ENCODE measurements at places on chromosomes 5 and 9. TPM values are rescaled to one million over a fixed set of nuclear protein-coding genes. Genes with fewer than 3 reads are reported as not detected.
A peak's percentile ranks its signal among the peaks of the same experiment; 100 is the strongest.

DNA sequence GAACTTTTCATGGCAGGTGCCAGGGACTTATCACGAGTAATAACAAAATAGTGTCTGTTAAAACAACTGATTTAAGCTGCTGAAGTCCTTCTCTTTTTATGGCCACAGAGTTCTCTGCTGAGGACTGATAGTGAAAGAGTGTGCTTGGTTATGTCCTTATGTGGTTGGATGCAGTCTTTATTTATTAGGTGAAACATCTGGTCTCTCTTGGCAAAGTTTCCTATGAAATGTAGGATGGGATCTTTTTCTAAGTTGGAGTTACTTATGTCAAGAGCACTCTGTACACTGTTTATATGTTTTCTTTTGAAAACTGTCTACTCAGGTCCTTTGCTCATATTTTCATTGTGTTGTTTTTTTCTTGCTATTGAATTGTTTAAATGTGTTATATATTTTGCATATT is 1816.1 kb upstream of the C9orf72 start:
- H3K27me3 ChIP-seq, result no peaks in the 10 kb centered on the region
- no peak overlapping the region for H3K4me3 ChIP-seq
- DNase-seq, result no peak

The SLC12A7 gene
- total RNA-seq, result 28.6 TPM

The ATP6V1G1 gene
- 181 TPM for total RNA-seq

- H3K4me3 ChIP-seq, result no peak overlapping the region
- no peaks in the 10 kb centered on the region for H3K27me3 ChIP-seq
- H3K36me3 ChIP-seq, result no peaks in the 10 kb centered on the region
- peaks cover 21% of the 10 kb centered on the region for H3K4me1 ChIP-seq
- H3K27ac ChIP-seq, result no peak overlapping the region
- no peak for DNase-seq
These were observed 254.5 kb downstream of the ARRDC3 start for GRCh38 chr5:91128604-91129003.

- H3K4me1 ChIP-seq, result no peaks in the 10 kb centered on the region
- no peaks in the 10 kb centered on the region for H3K27me3 ChIP-seq
- H3K4me3 ChIP-seq, result no peak overlapping the region
- DNase-seq, result peak; percentile 16
These were observed 195.0 kb downstream of the PBX3 start for GRCh38 chr9:125942125-125942524.

The BNC2 gene
- total RNA-seq, result 38.0 TPM

- H3K27ac ChIP-seq, result no peak overlapping the region
- H3K36me3 ChIP-seq, result no peaks in the 10 kb centered on the region
- DNase-seq, result no peak
- H3K27me3 ChIP-seq, result no peaks in the 10 kb centered on the region
- H3K4me3 ChIP-seq, result no peak overlapping the region
These were observed 87.5 kb upstream of the SSBP2 start for GRCh38 chr5:81838307-81838906.

- no peaks in the 10 kb centered on the region for H3K4me1 ChIP-seq
- H3K36me3 ChIP-seq, result no peaks in the 10 kb centered on the region
- DNase-seq, result no peak
These were observed 255.9 kb downstream of the FSTL4 start for GRCh38 chr5:133356396-133356983.

DNA sequence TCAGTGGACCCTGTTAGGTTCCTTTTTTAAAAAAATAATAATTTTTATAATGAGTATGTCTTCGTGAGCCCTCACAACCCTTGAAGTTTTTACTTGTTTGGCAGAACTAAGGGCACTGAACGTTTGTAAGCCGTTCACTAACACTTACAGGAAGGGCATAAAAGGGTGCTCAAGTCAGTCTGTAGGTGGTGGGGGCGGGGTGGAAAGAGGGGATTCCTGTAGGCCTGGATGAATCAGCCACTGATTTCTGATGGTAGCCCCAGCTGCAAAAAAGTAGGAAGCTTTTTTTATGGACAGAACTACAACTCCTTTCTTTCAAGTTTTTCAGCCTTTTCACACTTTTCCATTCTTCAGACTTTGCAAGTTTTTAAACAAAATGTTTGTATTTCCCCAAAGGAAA is 35.8 kb downstream of the PIK3R1 start:
- peaks cover 10% of the 10 kb centered on the region for H3K4me1 ChIP-seq
- DNase-seq, result peak; percentile 40
- H3K27ac ChIP-seq, result no peak overlapping the region
- H3K36me3 ChIP-seq, result no peaks in the 10 kb centered on the region
- no peak overlapping the region for H3K4me3 ChIP-seq

The C5orf52 gene
- total RNA-seq, result not detected

DNA sequence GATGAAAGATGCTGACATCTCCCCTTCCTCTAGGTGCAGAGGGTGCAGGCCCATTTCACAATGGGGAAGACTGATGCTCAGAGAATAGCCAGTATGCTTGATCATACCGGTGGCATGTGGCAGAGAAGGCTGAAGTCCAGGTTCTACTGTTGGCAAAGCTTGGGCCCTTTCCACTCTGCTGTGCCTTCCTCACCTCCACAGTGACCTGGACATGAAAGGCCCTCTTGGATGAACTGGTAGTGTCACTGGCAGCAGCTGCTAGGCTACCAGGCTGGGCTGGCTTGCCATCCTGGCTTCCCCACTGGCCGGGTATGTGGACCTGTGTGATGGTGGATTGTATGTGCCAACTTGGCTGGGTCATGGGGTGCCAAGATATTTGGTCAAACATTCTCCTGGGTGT is 92.0 kb downstream of the GADD45G start:
- no peak overlapping the region for H3K4me3 ChIP-seq
- no peak overlapping the region for H3K27ac ChIP-seq
- no peaks in the 10 kb centered on the region for H3K4me1 ChIP-seq

GRCh38 chr5:138243794-138244193 is 30.6 kb downstream of the GFRA3 start:
- peaks cover 39% of the 10 kb centered on the region for H3K27me3 ChIP-seq
- no peaks in the 10 kb centered on the region for H3K36me3 ChIP-seq
- DNase-seq, result no peak
- peaks cover 5% of the 10 kb centered on the region for H3K4me1 ChIP-seq

GRCh38 chr5:21810737-21811316 is 1042.3 kb downstream of the CDH12 start:
- peaks cover 6% of the 10 kb centered on the region for H3K4me1 ChIP-seq
- H3K27me3 ChIP-seq, result no peaks in the 10 kb centered on the region
- peak; percentile 22 for DNase-seq

The LHX3 gene
- total RNA-seq, result not detected

GRCh38 chr9:96139592-96140295 is 162.2 kb downstream of the HSD17B3 start:
- no peak overlapping the region for H3K4me3 ChIP-seq
- peaks cover 17% of the 10 kb centered on the region for H3K27me3 ChIP-seq
- no peak overlapping the region for H3K27ac ChIP-seq
- no peaks in the 10 kb centered on the region for H3K36me3 ChIP-seq
- peak; percentile 84 for DNase-seq

DNA sequence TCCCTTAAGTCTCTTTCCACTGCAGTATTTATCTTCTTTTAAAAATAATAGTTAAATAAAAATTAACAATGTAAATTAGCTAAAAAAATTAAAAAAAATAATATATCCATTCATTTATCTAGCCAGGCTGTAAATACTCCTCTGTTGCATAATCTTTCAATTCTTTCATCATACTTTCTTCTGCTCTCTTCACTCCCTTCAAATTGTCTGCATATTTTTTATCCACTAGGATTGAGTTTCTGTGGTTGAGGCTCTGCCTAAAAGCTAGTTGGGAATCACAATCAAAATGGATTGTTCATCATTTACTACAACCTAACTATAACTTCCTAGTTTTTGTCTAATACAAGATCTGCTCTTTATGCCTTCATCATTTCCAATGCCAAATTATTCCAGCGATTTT is 182.2 kb downstream of the PDE4D start:
- H3K4me3 ChIP-seq, result no peak overlapping the region
- H3K4me1 ChIP-seq, result peaks cover 13% of the 10 kb centered on the region
- H3K27me3 ChIP-seq, result no peaks in the 10 kb centered on the region
- DNase-seq, result peak; percentile 26

DNA sequence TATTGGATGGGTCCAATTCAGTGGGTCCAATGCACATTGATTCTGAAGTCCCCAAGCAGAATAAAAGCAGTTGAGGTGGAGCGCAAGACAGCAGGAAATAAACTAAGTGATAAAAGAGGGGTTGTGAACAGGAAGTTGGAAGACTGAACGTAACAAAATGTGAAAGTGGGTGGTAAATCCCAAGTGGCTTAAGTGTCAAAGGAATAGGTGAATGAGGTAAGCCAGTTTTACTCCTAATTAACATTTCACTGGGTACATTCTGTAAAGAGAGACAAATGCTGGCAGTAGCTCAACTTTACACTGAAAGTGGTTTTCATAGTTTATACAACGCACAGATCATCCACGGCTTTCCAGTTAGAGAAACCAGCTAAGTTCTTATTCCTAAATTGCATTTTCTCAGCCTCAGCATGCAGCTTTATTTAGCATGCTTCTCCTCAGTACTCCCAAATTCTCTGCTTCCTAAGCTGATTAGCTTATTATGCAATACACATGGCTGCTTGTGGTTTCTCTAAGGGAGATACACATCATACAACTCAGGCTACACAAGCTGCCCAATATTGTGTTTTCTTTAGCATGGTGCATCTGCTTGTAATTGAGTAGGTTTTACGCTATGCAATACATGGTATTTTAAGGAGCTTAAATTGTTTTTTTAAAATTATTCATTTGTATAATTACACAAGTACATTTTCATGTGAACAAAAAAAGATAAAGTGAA is 34.2 kb upstream of the HSD17B4 start:
- no peaks in the 10 kb centered on the region for H3K36me3 ChIP-seq
- peak; percentile 93 for DNase-seq
- H3K27ac ChIP-seq, result peak overlapping the region; percentile 27
- peak overlapping the region; percentile 10 for H3K4me3 ChIP-seq
- H3K4me1 ChIP-seq, result peaks cover 12% of the 10 kb centered on the region

DNA sequence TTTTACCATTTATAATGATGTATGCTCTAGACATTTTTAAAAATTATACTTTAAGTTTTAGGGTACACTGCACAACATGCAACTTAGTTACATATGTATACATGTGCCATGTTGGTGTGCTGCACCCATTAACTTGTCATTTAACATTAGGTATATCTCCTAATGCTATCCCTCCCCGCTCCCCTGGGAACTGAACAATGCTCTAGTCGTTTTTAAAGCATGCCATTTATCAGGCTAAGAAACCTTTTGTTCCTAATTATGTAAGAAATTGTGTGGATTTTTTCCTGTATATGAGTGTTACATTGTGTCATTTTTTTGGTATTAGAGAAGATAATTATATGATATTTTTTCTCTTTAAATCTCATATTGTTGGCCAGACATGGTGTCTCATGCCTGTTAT is 72.8 kb upstream of the SGCD start:
- H3K4me1 ChIP-seq, result no peaks in the 10 kb centered on the region
- no peak overlapping the region for H3K4me3 ChIP-seq
- H3K36me3 ChIP-seq, result no peaks in the 10 kb centered on the region
- H3K27ac ChIP-seq, result no peak overlapping the region
- DNase-seq, result no peak

All from astrocyte (in vitro differentiated cells and primary cell).